Activated CD8-positive, alpha-beta memory T cell treated with anti-CD3 and anti-CD28 coated beads for 4 hours (primary cell): ENCODE measurements at places on chromosomes 11 and 22.

GRCh38 chr11:130473056-130473794 is 24.8 kb downstream of the ADAMTS15 start:
- DNase-seq = no peak

DNA sequence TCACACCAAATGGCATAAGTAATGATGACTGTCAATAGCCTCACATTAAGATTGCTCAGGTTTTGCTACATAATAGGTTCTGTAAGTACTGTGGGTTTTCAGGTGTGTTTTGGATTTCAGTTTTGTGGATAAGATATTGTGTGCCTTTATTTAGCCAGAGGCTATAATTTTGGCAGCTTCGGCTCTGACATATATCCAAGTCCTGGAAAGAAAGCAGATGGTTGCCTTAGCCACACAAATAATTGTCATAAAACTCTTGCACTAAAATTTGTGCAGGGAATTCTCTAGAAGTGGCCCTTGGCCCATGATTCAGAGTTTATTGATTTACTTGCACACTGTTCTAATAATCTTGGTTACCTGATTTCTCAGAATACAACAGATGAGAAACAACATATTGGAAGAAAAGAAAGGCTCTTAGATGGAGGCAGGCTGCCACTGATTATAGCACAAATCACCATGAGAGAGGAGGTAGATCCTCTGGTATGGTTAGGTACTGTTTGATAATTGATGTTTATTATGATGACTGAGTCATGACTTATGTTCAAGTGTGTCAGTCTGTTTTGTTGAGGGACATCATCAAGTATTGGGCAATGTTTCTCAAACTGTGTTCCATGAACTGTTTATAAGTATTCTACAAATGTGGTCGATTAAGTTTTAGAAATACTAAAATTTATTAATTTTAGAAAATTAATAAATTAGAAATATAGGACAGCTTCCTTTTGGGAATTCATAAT is 9.6 kb downstream of the REXO2 start:
- DNase-seq = no peak

DNA sequence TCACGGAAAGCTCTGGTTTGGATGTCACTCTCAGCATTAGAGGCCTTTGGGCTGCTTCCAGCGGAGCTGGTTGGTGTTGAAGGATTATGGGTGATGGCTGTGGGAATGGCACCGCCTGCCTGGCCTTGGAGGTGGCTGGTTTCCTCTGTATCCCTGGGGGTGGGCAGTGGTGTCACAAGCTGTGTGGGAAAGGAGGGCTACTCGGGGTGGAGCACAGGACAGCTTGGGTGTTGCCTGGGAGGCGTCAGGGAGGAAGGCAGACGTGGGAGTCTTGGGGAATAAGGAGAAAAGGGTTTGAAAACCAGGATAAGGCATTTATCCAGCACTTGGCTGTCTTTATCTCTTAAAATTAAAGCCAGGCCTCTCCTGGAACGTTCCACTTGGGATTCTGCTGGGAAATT is 71.8 kb downstream of the ADAMTS15 start:
- DNase-seq = no peak

DNA sequence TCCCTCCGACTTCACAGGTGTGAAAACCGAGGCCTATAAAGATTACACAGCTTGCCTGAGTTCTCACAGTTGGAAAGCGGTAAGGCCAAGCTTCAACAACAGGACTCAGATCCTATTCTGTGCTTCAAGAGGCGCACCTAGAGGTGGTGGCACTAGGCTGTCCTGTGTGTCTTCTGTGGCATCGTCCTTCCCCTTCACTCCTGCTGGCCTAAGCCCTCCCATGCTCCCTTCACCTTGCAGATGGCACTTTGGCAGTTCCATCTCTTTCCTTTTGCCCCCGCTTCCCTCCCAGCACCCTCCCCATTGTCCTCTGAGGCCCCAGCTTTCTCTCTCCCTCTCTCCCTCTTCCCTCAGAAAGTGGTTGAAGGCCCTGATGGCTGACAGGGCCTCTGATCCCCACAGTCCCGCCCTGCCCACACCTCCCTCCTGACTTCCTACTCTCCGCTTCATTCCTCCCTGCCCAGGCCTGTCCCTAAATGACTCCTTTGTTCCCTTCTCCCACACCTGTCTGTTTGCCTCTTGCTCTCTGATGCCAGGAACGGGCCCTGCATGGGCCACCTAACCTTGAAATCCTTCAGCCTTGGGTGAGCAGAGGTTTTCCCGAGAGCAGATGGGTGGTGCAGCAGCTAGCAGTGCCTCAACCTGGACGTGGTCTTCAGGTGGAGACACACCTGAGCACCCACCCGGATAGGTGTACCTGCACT is 5.8 kb downstream of the TRIM29 start:
- no peak for DNase-seq

DNA sequence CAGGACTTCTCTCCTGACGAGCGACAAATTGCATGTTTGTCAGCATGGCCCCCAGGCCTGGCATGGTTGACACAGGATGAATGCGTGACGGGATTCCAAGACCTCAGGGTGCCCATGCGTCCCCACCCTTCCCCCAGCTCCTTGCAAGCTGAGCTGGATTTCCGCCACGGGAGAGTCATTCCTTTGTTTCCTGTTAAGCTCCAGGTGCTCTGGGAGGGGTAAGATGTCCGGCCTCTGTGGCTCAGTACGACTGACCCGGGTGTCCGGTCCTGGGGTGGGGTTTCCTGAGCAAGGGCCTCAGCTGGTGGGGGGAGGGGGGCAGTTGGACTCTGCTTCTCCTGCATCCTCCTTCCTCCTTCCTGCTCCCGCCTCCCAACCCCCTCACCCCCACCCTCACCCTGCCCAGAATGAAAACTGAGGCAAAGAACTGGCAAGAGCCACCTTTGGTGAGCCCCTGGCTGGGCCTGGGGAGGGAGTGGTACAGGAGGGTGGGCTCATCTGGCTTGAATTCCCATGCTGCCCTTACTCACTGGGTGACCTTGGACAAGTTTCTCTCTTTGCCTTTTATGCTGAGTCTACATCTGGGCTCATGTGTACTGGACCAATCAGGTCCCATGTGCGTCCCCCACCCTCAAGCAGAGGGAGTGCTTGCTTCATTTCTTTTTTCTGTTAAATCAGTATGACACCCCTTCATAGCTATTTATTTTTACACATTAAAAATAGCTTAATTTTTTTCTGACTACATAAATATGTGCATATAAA is 2.5 kb downstream of the CDC42EP2 start:
- no peak for DNase-seq

GRCh38 chr11:93936460-93936859 is 84.7 kb upstream of the HEPHL1 start:
- no peak for DNase-seq

GRCh38 chr11:108536783-108537182 is 38.6 kb upstream of the POGLUT3 start:
- no peak for DNase-seq

GRCh38 chr11:75518204-75518549 is 7.6 kb downstream of the GDPD5 start:
- DNase-seq = no peak

DNA sequence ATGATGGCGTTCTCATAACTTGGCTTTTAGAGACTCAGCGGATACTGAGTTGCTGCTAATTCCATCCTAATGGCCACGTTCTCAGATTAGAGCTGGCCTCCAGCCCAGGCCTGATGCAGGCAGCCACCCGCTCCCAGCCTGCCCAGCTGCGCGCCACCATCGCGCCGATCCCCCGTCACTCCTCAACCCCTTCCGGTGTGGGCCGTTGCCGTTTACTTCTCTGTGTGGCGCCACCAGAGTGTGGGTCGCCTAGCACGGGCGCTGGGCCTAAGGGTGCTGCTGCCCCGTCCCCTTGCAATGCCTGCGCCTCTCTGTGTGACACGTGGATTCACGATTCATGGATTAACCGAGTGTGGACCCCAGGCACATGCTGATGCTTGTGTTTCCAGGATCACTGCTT is 1116.0 kb downstream of the BRD1 start:
- no peak for DNase-seq

GRCh38 chr11:33735271-33736147 is 714 bp downstream of the CD59 start:
- DNase-seq = no peak

DNA sequence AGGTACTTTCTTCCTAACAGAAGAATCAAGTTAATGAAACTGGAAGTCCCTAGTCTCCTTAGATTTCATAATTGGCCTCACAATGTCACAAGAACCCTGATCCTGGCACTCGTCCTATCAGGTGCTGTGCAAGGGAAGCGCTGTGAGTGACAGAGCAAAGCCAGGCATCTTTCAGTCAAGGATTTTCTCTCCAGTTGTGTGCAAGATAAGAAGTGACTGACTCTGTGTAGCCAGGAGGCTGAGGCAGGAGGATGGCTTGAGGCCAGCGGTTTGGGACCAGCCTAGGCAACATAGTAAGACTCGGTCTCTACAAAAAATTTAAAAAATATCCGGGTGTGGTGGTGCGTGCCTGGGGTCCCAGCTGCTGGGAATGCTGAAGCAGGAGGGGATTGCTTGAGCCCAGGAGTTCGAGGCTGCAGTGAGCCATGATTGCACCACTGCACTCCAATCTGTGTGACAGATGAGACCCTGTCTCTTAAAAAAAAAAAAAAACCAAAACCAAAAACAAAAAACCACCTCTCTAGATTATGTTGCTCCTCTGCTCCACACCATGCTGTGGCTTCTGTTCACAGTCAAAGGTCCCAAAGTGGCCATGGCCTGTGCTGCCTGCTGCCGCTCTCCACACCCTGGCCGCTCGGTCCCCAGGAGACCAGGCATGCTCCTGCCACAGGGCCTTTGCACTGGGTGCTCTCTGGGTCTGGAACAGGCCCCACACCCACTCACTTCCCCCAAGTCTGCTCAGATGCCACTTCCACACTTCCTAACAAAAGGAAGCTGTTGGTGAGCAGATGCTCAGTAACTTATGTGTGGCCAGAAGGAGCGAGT is 54.2 kb upstream of the CLDN5 start:
- DNase-seq = no peak

- no peak for DNase-seq
These were observed 350.2 kb downstream of the TTC28 start for GRCh38 chr22:28329186-28330073.

DNA sequence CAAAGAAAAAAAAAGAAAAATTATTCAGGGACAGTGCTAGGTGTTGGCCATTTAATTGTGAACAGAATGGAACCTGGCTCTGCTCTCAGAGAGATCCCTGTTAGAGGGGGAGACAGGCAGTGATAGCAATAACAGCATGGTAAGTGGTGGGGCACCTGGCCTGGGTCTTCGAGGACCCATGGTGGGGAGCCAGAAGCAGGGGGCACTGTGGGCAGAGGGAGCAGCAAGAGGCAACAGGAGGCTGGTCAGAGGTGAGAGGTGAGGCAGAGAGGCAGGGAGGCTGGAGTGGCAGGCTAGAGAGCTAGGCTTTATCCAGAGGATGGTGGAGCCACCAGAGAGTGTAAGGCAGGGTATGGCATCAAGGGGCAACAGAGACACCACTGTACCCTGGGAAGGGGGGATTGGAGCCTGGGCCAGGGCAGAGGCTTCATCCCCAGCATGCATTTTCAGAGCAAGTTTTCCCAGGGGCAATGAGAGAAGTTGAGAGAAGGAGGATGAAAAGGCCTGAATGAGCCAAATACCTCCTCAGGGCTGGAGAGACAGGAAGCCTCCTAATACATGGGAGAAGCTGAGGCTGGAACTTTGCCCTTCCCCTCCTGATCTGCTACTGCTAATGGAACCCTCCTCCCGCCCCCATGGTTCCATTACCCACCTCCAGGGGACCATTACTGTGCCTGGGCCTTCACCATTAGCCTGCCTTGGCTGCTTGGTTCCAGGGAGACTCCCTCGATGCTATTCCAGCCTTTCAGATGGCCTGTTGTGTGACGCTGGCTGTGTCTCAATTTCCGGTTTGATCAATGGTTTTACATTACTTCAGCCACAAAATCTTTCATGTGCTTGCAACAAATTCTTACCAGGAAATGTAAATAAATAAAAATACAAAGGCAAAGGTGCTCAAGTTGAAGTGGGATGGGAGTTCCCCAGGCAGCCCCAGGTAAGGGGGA is 2.6 kb upstream of the P2RY2 start:
- DNase-seq = no peak

GRCh38 chr11:44113018-44113417 is 17.5 kb downstream of the EXT2 start:
- no peak for DNase-seq

- DNase-seq = no peak
These were observed 816.8 kb downstream of the BRD1 start for GRCh38 chr22:49010901-49011300.

- no peak for DNase-seq
These were observed 24.4 kb downstream of the ADAMTS8 start for GRCh38 chr11:130403967-130404366.

GRCh38 chr11:106989078-106989455 is 29.2 kb downstream of the GUCY1A2 start:
- DNase-seq = no peak

- DNase-seq = no peak
These were observed 13.7 kb downstream of the NARS2 start for GRCh38 chr11:78560826-78561484.

DNA sequence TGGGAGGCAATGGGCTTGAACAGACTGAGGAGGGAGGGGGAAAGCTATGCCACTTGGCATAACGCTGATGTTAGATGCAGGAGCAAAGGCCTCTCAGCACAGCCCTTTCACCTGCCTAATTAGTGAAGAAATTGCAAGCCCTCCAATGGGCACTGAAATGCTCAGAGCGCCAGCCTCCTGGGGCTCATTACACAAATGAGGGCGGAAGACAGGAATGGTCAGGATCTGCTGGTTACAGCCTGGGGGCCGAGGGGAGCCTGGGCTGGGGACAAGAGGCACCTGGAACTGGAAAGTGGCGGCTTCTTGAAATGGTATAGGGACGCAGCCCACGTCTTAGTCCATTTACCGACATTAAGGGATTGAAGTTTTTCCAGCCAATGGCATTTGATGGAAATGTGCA is 50.2 kb upstream of the PLET1 start:
- no peak for DNase-seq

DNA sequence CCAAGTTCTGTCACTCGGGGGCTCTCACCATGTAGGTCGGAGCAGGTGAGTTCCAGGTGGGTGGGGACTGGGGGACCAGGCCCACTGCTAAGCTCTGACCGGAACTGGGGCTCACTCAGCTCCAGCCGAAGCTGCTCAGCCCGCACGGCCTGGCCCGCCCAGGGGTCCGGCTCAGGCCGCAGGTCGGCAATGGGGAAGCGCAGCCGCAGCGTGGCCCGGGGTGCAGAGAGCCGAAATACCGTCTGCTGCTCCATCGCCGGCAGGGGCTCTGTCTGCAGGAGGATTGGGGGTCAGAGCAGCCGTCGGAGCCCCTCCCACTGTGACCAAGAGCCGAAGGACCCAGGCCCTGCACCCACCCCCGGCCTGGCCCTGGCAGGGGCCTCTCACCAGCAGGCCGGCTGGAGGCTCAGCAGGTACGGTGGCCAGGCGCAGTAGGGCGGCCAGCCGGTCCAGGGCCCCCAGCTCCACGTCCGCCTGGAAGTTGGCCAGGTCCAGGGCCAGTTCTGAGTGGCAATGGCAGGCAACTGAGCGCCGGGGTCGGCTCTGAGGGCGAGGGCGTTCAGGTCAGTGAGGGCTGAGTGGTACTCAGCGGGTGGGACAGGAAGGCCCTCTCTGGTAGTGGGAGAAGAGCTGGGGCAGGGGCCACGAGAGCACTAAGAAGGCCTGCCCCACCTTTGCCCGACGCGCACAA is 7.2 kb downstream of the ATG2A start:
- no peak for DNase-seq
